ENCODE measurements at places on chromosomes 1 and 21.

GRCh38 chr1:18109058-18109755 is 1.6 kb downstream of the IGSF21 start:
- no peaks in the 10 kb centered on the region for H3K36me3 ChIP-seq
- H3K4me1 ChIP-seq, result peaks cover 8% of the 10 kb centered on the region
- no peak overlapping the region for H3K4me3 ChIP-seq
- H3K27me3 ChIP-seq, result peaks cover 59% of the 10 kb centered on the region

- DNase-seq, result no peak
- no peaks in the 10 kb centered on the region for H3K27me3 ChIP-seq
- no peak overlapping the region for H3K4me3 ChIP-seq
- H3K4me1 ChIP-seq, result peaks cover 48% of the 10 kb centered on the region
Observed at GRCh38 chr21:31397515-31397926, 53.5 kb upstream of the TIAM1 start.

GRCh38 chr1:239547987-239548386 is 161.6 kb downstream of the CHRM3 start:
- H3K4me1 ChIP-seq, result peaks cover 16% of the 10 kb centered on the region
- peak overlapping the region; percentile 46 for H3K4me3 ChIP-seq
- no peaks in the 10 kb centered on the region for H3K27me3 ChIP-seq
- peak overlapping the region; percentile 73 for H3K27ac ChIP-seq

DNA sequence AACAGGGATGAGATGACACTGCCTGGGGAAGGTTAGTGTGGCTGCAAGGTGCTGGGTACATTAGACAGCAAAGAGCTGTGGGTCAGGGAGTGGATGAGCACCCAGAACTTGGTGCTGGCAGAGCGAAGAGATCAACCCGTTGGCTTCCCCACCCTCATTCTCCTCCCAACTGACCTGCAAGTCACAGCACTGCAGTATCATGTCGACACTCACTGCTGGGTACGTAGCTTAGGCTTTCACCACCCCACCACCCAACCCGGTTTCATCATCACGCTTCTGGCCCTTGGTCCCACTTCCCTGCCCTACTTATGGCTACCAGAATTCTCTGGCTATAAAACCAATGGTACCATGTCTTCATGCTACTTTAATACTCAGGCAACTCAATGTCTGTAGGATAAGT is 73.6 kb upstream of the LYST start:
- H3K4me3 ChIP-seq, result no peak overlapping the region
- no peaks in the 10 kb centered on the region for H3K36me3 ChIP-seq
- H3K4me1 ChIP-seq, result peaks cover 34% of the 10 kb centered on the region
- H3K27me3 ChIP-seq, result no peaks in the 10 kb centered on the region
- no peak overlapping the region for H3K27ac ChIP-seq

GRCh38 chr1:241225741-241226140 is 131.3 kb downstream of the RGS7 start:
- H3K27me3 ChIP-seq, result no peaks in the 10 kb centered on the region
- H3K4me1 ChIP-seq, result no peaks in the 10 kb centered on the region
- no peak overlapping the region for H3K27ac ChIP-seq
- DNase-seq, result no peak
- no peak overlapping the region for H3K4me3 ChIP-seq
- no peaks in the 10 kb centered on the region for H3K36me3 ChIP-seq

GRCh38 chr1:18636596-18637508 is 6.2 kb downstream of the PAX7 start:
- H3K4me3 ChIP-seq, result no peak overlapping the region
- H3K27ac ChIP-seq, result no peak overlapping the region
- DNase-seq, result no peak

DNA sequence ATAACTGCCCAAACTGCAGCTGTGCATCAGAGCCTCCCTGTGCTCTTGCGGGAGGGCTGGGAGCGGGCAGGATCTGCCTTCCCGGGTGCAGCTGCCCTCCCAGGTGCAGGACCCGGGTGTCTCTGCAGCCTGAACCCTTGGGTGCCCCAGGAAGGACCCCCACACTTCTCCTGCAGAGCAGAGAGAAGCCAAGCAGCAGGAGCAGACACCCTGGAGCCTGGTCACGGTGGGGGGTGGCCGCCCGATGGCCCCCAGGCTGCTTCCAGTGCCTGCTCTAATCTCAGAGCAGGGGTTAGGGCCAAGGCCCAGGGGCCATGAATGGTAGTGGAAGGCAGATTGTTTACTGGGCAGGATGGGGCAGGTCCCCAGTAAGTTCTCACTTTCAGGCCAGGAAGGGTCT is 83.0 kb downstream of the RHOU start:
- H3K4me1 ChIP-seq, result no peaks in the 10 kb centered on the region
- H3K27ac ChIP-seq, result no peak overlapping the region
- no peak for DNase-seq
- H3K27me3 ChIP-seq, result no peaks in the 10 kb centered on the region
- H3K4me3 ChIP-seq, result no peak overlapping the region

GRCh38 chr1:22044690-22045420 is 7.7 kb upstream of the CDC42 start:
- peak overlapping the region; percentile 63 for H3K27ac ChIP-seq
- H3K36me3 ChIP-seq, result peaks cover 4% of the 10 kb centered on the region
- no peaks in the 10 kb centered on the region for H3K27me3 ChIP-seq
- no peak for DNase-seq

DNA sequence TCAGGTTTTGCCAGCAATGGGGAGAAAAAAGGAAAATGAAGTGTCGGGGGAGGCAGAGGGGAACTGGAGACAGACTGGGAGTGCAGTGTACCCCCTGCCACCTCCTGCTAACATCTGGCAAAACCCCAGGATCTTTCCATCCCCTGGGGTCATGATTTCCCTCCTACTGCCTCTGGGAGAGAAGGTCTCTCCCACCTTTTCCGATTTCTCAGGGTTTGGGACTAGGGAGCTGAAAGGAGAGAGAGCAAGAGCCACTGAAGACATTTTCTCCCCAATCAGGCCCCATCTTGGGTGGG is 5.1 kb downstream of the FHL3 start:
- peak overlapping the region; percentile 92 for H3K27ac ChIP-seq
- H3K27me3 ChIP-seq, result no peaks in the 10 kb centered on the region
- no peak for DNase-seq
- H3K36me3 ChIP-seq, result peaks cover 45% of the 10 kb centered on the region
- H3K4me3 ChIP-seq, result peak overlapping the region; percentile 60

DNA sequence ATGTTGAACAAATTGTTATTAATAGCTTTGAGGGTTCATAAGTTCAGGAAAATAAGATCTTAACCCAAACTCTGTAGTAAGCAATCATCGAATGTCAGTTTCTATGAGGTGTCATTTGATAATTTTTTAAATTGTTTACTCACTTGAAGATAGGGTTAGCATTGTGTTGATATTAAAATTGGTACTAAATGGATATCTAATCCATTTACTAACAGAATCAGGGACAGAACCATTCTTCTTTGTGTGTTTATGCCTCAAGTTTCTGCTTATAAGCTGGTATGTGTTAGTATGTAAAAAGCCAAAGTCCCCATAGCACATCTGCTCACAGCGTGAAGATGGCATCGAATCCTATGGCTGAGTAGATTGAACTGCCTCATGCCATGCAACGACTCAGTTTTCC is 13.4 kb downstream of the DDR2 start:
- no peak overlapping the region for H3K27ac ChIP-seq
- no peaks in the 10 kb centered on the region for H3K36me3 ChIP-seq
- H3K4me3 ChIP-seq, result no peak overlapping the region
- peaks cover 2% of the 10 kb centered on the region for H3K27me3 ChIP-seq

GRCh38 chr1:118862755-118863154 is 125.4 kb downstream of the TBX15 start:
- H3K27ac ChIP-seq, result no peak overlapping the region
- H3K36me3 ChIP-seq, result no peaks in the 10 kb centered on the region
- no peaks in the 10 kb centered on the region for H3K27me3 ChIP-seq

- peaks cover 2% of the 10 kb centered on the region for H3K4me1 ChIP-seq
- H3K27me3 ChIP-seq, result peaks cover 2% of the 10 kb centered on the region
- no peak overlapping the region for H3K4me3 ChIP-seq
- peak; percentile 20 for DNase-seq
- no peak overlapping the region for H3K27ac ChIP-seq
Observed at GRCh38 chr1:60898987-60899386, 183.4 kb upstream of the NFIA start.

- no peaks in the 10 kb centered on the region for H3K36me3 ChIP-seq
- no peak for DNase-seq
- no peak overlapping the region for H3K27ac ChIP-seq
Observed at GRCh38 chr1:17198476-17199258, 6.3 kb upstream of the PADI1 start.

DNA sequence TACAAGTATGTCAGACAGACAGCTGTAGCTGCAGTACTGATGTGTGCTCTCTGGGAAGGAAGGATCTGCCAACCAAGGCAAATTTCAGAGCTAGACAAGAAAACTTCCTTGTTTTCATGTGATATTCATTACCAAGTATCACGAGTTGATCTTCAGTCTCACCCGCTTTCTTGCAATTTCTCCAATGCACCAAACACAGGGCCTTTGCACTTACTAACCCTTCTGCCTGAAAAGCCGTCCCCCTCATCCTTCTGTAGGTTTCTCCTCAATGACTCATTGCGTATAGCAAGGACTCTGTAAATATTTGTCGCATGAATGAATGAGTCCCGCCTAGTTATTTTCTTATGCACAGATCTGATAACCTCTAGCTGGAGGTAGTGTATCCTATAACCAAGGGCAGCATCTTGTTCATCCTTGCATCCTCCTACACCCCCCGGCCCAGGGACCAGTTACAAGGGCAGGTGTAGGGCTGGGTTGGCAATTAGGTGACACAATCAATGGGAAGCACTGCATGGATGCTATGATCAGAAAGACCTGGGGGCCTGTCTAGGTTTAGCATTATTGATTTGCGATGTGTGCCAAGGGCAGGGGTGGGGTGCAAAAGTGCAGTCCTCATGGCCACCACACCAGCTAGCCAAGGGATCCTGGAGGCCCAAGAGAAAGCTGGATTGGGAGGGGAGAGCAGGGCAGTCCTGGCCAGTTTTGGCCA is 51.4 kb upstream of the GPR157 start:
- DNase-seq, result no peak
- H3K4me1 ChIP-seq, result peaks cover 6% of the 10 kb centered on the region
- no peak overlapping the region for H3K4me3 ChIP-seq
- H3K27ac ChIP-seq, result no peak overlapping the region
- peaks cover 34% of the 10 kb centered on the region for H3K27me3 ChIP-seq

DNA sequence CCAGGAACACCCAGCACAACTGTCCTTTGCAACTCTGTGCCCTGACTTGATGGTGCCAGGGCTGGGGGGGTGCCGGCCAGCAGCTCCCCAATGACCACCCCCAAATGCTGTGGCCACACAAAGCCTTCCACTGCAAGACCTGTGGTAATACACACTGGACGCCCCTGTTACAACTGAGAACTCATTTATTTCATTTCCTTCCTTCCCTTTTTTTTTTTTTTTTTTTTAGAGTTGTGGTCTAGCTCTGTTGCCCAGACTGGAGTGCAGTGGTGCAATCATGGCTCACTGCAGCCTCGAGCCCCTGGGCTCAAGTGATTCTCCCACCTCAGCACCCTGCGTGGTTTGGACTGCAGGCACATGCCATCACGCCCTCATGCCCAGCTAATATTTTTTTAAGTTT is 25.2 kb downstream of the TP73 start:
- no peak overlapping the region for H3K27ac ChIP-seq
- H3K36me3 ChIP-seq, result no peaks in the 10 kb centered on the region
- peaks cover 15% of the 10 kb centered on the region for H3K27me3 ChIP-seq
- no peak for DNase-seq
- peaks cover 21% of the 10 kb centered on the region for H3K4me1 ChIP-seq

DNA sequence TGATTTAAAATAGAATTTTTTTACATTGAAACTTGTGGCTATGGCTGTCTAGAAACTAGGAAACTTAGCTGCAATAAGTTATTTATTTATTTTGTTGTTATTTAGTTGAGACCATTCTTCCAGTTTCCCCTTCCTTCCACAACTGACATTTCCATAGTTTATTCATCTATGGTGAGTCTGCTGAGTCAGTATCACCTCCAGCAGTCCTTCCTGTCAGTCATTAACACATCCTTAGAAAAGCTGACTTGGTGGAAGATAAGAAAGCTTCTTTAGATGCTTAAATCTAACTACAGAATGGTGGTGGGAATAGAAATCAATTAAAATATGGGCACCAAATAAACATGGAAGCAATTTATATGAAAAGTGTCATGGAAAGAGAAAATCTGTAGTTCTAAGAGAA is 714.0 kb downstream of the RWDD3 start:
- no peaks in the 10 kb centered on the region for H3K36me3 ChIP-seq
- no peak overlapping the region for H3K27ac ChIP-seq
- H3K4me3 ChIP-seq, result no peak overlapping the region
- no peaks in the 10 kb centered on the region for H3K4me1 ChIP-seq

DNA sequence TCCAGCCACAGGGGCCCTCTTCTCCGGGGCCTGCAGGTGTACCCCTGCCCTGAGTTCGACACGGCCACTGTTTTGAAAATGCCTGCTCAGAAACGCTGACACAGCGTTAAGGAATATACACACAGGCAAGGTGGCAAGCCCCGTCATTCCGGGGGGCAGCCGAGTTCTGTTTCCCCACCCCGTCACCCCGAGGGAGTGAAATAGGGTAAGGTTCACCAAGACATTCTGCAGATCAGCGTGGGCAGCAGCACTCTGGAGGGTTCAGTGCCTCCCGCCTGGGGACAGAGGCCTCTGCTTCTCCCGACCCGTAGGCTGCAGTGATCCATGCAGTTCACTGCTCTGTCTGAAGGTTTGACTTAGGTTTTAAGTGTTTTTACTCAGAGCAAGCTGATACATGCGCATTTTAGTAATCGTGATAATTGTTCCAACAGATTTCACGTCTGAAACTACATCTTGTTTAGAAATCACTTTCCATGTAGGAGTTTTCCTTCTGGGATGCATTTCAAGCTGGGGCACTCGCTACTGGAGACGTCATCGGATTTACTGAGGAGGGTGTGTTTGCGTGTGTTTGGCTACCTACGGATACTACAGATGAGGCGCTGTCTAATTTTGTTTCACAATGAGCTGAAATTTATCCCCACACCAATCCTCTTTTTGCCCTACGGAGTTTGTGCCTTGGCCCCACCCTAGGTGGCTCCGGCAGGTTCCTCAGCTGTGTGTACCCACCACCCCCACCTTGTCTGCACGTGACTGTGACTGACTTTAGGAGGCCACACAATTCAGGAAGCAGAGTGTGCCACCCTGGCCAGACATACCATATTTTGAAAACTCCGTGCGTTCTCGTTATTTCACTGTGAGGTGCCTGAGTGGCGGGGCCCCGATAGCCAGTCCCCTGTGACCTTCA is 63.5 kb downstream of the AGPAT3 start:
- H3K4me3 ChIP-seq, result no peak overlapping the region
- no peaks in the 10 kb centered on the region for H3K27me3 ChIP-seq
- H3K27ac ChIP-seq, result no peak overlapping the region
- H3K36me3 ChIP-seq, result peaks cover 9% of the 10 kb centered on the region

- H3K36me3 ChIP-seq, result no peaks in the 10 kb centered on the region
- H3K27me3 ChIP-seq, result no peaks in the 10 kb centered on the region
- H3K4me3 ChIP-seq, result no peak within 1 kb of the TSS
- H3K4me1 ChIP-seq, result peaks cover 72% of the 10 kb centered on the region
- no peak for DNase-seq
- peak within 1 kb of the TSS; percentile 35 for H3K27ac ChIP-seq
Observed at GRCh38 chr1:151831605-151832004, at the start of gene RORC. Gene RORC (minus strand): TSS chr1:151831802. CDS start chr1:151831764, 38 bp downstream.
